ENCODE measurements at places on chromosomes 11 and 22.

DNA sequence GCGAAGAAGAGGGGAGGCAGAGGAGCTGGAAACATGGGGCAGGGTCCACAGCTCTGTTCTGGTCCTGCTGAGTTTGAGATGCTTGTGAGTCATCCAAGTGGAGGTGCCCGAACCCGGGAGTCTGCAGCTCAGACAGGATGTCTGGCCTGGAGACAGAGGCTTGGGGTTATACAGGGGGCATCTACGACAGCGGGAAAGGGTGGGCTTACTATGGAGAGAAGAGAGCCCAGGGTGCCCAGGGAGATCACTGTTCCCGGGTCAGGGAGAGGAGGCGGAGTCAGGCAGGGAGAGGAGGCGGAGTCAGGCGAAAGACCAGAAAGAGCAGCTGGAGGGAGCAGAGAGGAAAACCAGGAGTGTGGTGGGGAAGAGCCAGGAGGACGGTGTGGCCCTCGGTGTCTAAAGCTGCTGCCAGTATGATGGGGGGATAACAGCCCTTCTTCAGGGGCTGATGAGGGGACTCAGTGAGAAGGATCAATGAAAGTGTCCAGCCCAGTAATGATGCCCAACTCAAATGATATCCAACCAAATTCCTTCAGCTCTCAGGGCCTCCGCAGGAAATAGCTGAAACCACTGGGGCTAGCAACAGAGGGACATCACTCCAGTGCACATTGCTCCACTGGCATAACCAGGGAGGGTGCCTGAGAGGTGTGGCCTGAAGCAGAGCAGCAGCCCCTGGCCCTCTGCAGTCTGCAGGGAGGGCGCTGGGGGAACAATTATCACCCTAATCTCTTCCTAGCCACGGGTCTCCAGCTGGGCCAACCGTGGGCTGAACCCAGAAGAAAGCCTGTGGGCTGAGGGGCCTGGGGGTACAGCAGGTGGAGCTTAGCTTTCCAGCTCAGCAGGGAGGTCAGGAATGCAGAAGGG lies 2.6 kb upstream of the LTBP3 start:
- no peak for DNase-seq

GRCh38 chr22:22785316-22786065 lies 102.1 kb upstream of the IGLL5 start:
- DNase-seq: no peak

DNA sequence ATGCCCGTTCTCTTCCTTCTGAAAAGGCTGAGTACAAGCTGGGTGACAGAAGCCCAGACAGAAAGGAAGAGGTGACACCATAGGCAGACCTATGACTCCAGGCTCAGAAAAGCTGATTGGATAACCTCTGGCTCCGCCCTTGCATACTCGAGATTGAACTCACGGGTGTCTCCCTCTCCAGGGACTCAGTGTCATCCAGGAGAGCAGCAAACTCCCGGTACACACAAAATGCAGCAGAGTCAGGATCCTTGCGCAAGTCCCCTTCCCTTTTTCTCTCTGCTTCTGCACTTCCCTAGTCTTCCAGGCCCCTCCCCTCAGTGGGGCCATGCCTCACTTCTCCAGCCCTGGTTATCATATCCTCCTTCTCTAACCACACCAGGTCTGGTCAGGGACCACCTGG lies 9.8 kb downstream of the SCN4B start:
- DNase-seq: peak; percentile 20

GRCh38 chr11:120065876-120066275 lies 72.0 kb downstream of the TRIM29 start:
- no peak for DNase-seq

GRCh38 chr11:62419314-62419929 lies 589 bp downstream of the SCGB1A1 start:
- DNase-seq: no peak

GRCh38 chr11:45048313-45048841 lies 97.7 kb upstream of the TP53I11 start:
- no peak for DNase-seq

GRCh38 chr22:30531651-30532608 lies 14.6 kb downstream of the SEC14L6 start:
- DNase-seq: no peak

- no peak for DNase-seq
These were observed 48.3 kb upstream of the LRRC55 start for GRCh38 chr11:57133366-57134038.

- DNase-seq: no peak
These were observed 21.3 kb downstream of the SGSM1 start for GRCh38 chr22:24827296-24827695.

- DNase-seq: no peak
These were observed 74.0 kb upstream of the ATXN10 start for GRCh38 chr22:45597460-45598192.

- DNase-seq: no peak
These were observed 554 bp downstream of the LRRC32 start for GRCh38 chr11:76669901-76670484.

- DNase-seq: no peak
These were observed 334.5 kb downstream of the TTC28 start for GRCh38 chr22:28344918-28345703.

DNA sequence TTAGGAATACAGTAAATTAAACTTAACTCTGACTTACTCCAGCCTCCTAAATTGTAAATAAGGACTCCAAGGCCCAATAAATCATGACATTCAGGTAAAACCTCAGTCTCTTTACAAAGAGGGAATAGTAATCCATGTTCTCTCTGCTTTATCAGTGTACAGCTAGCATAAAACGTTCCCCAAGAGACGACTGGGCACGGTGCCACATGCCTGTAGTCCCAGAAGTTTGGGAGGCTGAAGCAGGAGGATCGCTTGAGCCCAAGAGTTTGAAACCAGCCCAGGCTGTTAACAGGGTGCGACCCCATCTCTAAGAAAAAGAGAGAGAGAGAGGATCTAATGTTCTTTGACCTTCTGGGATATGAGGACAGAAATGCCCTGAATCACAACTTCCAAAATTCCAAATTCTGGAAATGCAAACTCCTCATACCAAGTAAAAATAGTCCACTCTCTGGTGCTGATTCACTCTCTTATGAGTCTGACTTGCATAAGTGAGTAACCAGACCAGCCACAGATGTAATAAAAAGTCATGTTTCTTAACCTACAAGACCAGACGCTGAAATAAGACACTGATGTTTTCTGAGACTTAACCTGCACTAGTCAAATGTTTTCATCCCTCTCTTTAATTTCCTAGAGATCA lies 25.5 kb downstream of the NNMT start:
- DNase-seq: no peak

GRCh38 chr11:83493917-83494316 lies 207.8 kb upstream of the CCDC90B start:
- DNase-seq: no peak

GRCh38 chr22:22894740-22895731 lies 7.4 kb downstream of the IGLL5 start:
- no peak for DNase-seq

- DNase-seq: no peak
These were observed 279.3 kb downstream of the CASP12 start for GRCh38 chr11:104618954-104619353.

DNA sequence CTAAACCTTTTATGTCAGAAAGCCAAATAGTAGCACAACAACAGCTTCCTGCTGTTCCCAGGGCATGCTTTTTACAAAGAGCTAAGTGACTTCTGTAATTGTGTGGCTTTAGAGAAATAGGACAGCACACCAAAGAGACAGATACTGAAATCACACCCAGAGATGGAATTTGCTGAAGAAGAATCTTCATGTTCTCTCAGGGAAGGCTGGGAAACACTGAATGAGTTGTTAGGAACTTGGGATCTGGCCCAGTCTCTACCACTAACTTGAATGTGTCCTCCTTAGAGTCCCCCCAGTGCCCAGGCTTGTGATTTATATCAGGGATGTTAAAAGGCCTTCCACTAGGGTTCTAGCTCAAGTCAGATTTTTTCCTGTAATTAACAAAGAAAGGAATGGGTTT lies 175.2 kb downstream of the DBX1 start:
- DNase-seq: no peak

DNA sequence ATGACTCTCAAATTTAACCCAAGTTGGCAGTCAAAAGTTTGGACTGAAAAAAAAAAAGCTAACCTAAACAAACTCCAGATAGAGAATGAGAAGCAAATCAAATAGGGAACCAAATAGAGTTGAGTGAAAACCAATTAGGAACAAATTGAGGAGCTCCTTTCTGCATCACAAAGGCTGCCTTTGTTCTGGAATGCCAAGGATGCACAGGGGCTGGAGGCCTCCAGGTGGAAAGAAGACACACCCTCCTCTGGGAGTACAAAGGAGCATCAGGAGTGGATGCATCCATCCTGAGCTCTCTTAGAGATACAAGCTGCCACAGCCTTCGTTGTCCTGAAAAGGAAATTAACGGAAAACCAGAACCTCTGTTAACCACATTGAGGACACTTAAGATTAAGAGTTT lies 73.3 kb downstream of the MRGPRX1 start:
- no peak for DNase-seq

DNA sequence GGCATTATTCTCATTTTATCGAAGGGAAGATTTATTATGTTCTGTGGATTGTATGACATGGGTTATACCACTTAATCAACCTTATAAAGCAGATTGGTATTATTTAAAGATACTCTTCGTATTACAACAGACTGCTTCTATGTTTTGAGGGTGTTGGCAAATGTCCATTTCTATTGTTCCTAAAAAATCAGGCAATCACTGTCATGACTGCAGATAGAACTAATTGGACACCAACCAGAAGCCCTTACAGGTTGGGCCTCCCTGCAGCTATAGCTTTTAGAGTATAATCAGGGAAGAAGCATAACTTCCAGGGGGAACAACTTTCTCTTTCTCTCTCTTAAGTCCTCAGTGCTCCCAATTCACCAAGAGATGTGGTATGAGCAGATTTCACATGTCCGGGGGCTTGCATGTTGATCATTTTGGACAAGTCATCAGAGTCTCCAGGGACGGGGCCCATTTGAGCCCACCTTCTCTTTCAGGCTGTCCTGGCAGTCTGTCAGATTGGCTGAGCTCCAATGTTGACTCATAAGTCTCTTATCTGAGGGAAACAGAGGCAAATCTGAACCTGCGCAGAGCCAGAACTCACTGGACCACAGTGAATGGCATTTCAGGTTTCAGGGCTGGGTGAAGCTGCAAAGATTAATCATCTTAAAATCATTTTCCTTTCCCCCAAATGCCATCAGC lies 264.0 kb upstream of the CCDC90B start:
- DNase-seq: no peak

GRCh38 chr22:42893371-42894150 lies 36.5 kb upstream of the ARFGAP3 start:
- DNase-seq: peak; percentile 27

- DNase-seq: no peak
These were observed 4.3 kb upstream of the ZBED4 start for GRCh38 chr22:49849161-49850020.

- no peak for DNase-seq
These were observed 29.4 kb upstream of the NAV2 start for GRCh38 chr11:19683141-19683805.

GRCh38 chr11:115942011-115942410 lies 437.8 kb upstream of the CADM1 start:
- DNase-seq: no peak

DNA sequence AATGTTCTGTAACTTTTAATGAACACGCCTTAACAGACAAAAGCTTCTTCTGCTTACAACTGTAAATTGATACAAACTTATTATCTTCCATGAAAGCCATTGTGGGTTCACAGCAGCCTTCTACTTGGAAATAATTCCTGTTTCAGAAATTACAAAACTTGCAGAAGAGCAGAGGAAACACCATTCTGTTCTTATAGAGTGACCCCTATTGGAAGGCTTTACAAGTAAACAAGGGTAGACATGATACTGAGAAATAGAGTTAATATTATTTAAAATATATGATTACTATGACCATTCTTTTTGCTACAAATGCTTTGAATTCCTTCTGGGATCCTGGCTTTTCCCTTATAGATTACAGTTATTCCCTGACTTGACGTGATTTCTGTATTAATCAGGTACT lies 32.4 kb upstream of the KCNA4 start:
- DNase-seq: no peak

- DNase-seq: no peak
These were observed 22.0 kb upstream of the JAM3 start for GRCh38 chr11:134046681-134047449.

- no peak for DNase-seq
These were observed 15.1 kb downstream of the ADM start for GRCh38 chr11:10319702-10320558.

DNA sequence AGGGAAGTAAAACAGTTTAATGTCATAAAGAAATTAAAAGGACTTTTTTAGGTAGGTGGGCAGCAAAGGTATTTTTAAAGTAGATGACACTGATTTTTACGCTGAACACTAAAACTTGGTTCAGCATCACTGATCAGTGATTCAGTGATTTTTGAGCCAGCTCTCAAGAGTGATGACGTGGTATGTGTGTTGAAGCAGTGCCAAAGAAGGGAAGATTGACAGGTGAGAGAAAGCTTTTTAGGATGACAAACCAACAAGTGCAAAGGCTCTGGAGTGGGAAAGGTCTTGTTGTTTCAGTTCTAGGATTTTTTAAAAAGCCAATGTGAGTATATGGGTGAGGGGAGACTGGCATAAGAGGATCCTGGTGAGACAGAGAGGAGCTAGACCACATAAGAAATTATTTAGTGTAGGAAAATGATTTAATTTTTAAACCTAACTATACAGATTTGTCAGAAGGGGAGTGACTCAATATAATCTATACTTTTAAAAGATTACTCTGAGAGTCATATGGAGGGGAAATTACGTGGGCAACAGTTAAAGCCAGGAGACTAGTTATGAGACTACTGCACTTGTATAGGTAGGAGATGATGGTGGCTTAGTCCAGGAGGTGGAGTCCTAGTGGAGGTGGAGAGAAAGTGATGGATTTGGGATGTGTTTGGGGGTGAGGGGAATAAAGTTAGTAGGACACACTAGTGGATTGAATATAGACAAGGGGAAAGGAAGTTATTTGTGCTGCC lies 17.6 kb upstream of the CALCB start:
- no peak for DNase-seq

GRCh38 chr11:110219006-110219785 lies 77.2 kb downstream of the RDX start:
- DNase-seq: no peak
